OCI-M1 (cell line): ENCODE measurements at places on chromosomes 6 and 20.

GRCh38 chr20:23091721-23092383, 5.7 kb upstream of the CD93 start:
- DNase-seq = peak; percentile 61

DNA sequence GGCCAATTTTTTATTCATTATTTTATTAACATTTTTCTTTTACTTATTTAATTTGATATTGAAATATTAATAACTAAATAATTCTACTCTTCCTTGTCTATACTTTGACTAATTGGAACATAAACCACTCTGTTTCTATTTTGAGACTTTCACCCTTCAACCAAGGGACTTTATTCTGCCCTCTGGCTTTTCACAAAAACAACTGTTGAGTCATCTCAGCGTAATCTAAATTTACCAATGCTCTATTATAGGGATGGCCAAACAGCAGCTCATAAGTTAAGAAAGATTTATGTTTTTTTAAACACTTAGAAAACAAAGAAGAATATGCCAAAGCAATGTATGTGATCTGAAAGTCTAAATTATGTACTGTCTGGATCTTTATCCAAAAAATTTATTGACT, 46.7 kb downstream of the DOP1A start:
- peak; percentile 23 for DNase-seq

GRCh38 chr6:154140743-154141142, 101.7 kb downstream of the OPRM1 start:
- peak; percentile 18 for DNase-seq

DNA sequence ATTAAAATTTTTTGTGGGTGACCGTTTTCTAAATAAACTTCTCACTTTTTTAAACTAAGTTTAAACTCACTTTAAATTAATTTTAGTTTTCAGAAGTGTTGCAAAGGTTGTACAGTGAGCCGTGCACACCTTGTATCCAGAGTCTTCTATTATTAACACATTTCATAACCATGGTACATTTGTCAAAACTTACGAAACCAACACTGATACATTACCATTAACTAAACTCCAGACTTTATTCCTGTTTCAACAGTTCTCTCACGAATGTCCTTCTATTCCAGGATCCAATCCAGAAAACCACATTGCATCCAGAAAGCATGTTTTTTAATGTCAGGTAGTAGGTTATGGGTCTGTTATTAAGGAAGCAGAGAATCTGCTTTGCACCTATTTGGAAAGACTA, 319.9 kb downstream of the CBLN4 start:
- DNase-seq = no peak

DNA sequence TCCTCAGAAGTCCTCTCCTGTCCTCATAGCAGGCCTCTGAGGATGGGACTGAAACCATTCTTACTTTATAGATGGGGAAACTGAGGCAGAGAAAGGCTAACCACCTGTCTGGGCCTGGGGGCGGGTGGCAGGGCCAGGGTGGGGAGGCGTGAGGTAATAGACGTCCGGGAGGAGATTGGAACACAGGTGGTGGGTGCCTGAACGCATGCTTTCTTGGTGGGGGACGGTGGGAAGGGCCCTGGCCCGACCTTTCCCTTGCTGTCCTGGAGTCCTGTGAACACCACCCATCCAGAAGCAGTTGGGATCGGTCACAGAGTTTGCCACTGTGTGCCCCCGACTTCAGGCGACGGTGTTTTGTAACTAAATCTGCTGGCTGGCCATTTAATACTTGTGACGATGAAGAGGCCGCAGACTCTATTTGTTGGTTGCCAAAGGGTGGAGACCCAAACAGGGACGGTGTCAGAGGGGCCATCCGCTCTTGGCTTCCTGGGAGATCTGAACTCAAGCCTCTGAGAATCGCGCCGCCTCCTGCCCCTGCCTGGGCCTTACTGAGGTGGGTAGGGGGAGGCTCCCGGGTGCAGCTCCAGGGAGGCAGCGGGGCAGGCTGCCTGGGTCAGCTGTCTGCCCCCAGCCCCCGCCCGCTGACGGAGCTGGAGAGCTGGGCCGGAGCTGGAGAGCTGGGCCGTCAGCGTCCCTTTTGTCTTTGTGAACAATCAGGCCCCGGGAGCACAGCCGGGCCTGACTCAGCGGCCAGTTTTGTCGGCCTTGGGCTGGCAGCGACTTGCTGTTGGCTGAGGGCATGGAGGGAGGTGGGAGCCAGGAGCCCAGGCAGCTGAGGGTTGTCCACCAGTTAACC, 4.1 kb downstream of the RBM38 start:
- DNase-seq = no peak

DNA sequence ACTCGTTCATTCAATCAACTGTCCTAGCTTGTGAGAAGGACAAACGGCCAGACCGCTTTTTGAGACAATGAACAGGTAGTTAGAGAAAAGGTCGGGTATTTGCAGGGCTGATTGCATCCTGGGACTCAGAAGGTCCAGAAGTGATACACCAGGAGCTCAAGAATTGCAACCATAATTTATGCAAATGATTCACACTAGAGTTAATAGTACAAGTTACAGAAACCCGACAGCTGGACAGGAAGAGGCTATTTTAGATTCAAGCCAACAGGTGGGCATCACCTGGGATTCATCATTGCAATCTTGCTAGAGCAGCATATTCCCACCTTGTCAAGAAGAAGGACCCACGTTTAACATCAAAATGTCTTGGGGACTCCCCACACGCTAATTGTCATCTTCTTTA, 83.5 kb downstream of the TNFAIP3 start:
- no peak for DNase-seq

DNA sequence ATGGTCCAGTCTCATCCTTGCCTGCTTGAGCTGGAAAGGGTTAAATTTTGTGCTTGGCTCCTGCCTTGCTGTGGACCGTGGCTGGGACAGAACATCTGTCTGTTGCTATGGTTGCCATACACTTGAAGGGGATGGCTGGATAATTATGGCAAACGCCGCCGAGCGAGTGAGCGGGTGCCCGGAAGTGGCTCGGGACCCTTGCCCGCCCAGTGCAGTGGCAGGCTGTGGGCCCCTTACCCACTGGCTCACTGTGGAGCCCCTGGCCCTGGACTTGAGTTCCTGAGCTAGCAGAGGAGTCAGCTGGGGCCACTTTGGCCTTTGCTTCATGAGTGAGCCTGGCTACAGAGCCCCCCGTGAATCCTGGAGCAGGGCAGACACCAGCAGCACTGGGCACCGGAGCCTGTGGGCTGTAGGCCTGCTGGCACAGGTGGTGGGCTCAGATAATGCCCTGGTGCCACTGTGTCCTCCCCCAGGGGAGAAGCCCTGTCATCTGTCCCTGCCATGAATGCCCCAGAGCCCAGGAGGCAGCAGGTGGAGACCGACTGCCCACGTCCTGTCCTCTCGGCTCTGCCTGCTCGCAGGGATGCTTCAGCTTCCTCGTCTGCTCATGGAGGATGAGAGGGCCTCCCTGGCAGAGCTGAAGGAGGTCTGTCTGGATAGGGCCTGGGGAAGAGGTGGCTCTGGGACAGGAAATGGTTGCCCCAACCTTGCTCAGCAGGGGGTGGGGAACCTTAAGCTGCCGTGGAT, 25.5 kb upstream of the NOL4L start:
- no peak for DNase-seq

GRCh38 chr6:83514866-83515466, 2.6 kb downstream of the PRSS35 start:
- DNase-seq = peak; percentile 77

DNA sequence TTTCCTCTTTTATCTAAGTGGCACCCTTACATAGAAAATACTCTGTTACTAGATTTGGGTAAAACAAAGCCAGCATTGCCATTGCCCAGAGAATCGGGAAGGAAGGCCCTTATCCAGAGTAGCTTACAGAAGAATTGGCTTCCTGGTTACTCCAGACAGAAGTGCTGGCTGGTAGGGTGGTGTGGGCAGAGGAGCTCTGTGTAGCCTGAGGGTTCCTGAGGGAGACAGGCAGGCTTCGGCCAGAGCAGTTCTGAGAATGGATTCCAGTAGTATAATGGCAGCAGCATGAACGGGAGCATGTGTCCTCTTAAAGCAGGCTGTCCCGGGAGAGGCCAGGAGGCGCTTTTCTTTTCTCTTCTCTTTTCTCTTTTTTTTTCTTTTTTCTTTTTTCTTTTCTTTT, 11.9 kb downstream of the CUL9 start:
- no peak for DNase-seq

GRCh38 chr20:3825526-3825925, 5.2 kb downstream of the AP5S1 start:
- DNase-seq = no peak

DNA sequence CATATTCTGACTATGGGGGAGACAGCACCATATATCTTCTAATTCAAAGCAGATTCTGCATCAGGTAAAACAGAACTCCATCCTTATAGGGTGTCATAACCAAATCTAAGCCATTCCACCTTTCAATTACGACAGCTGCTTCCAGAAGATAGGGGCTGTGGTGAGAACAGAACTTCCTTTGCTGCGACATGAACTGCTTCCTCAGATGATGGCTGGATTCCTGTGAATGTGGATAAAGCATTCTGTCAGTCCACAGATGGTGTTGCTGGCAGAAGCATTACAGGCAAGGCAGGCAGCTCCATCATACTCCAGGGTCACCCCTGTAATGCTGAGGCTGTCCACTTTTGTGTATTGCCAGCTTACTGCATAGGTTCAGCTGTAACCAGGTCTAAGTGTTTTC, 172.1 kb upstream of the PROKR2 start:
- peak; percentile 95 for DNase-seq

GRCh38 chr20:53656293-53657202, 62.9 kb upstream of the ZNF217 start:
- DNase-seq = peak; percentile 34

DNA sequence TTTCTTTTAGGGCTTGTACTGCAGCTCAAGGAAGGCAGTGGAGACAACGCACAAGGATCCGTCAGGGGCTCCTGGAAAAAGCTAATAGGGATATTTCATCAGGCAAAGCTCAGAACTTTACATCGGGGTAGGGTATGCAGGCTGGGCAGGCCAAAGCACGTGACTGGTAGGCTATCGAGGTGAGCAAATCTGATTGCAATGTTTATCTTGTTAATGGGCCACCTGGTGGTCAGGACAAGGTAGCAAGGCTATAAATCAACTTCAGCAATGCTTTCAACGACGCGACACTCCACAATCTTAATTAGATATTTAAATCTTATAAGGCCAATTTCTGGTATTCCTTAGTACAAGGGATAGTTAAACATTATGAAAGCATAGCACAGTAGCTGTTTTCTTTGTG, 1302.8 kb upstream of the EYS start:
- no peak for DNase-seq

DNA sequence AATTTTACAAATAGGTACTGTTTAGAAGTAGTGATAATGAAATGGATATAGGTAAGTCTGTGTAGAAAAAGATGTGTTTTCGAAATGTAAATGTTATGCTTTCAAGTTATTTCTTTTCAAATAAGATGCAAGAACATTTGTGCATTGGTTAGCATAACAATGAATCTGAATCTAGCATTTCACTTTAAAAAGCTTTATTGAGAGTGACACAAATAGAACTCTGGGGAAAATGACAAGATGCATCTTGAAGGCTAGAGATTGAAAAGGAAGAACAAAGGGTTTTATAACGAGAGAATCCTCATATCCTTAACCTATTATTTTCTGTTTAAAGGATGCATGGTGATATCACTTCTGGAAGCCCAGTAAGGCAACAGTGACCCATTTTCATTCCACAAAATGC, 639.9 kb upstream of the PTCHD4 start:
- DNase-seq = no peak
